ENCODE measurements at places on chromosomes 11 and 22.

GRCh38 chr11:76152086-76152681 is 54.1 kb downstream of the WNT11 start:
- peak; percentile 88 for DNase-seq

- DNase-seq: no peak
These were observed 3.9 kb downstream of the HTATIP2 start for GRCh38 chr11:20367313-20367948.

DNA sequence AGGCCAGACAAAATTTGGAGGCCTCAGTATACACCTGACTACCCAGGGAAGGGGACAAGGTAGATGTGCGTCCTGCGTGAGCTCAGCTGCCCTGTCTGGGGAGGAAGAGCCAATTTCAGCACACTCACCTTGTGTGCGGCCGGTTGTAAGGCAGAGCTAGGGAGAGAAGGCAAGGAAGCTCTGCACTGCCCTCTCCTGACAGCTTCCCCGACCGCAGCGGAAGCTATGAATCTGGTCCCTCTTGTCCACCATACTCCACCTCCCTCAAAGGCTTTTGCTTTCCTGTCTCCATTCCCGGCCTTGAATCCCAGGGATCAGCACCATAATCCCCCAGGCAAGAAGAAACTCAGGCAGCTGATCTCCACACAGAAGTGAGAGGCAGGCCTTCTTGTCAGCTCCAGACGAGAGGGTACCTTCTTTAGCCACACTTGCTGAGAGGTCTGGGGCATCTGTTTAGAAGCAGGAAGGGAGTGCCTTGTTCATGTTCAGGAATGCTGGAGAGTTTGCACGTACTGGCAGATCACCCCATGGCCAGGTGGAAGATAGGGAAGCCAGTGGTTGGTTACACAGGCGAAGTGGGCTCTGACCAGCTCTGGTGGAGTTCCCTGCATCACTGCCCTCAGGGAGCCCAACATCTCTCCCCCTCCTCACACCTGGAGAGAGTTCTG is 62.5 kb downstream of the FEZ1 start:
- DNase-seq: no peak

DNA sequence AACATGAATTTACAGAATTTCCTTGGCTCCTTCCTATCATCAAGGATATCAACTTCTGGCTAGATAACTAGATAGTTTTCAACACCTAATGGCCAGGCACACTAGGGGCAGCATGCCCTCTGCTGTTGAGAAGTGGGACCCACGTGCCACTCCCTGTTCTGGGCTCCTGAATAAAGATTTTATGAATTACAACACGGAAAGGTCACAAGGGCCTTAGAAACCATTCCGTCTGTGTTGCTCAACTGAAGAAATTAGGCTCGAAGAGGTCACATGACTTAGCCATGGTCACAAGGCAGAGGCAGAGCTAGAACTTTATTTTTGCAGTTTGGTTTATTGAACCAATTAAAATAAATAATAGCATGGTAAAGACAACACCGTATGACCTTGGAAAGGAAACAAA is 36.0 kb downstream of the PRCP start:
- no peak for DNase-seq
